Calu3 (cell line): ENCODE measurements at places on chromosomes 2 and 18. TPM values are rescaled to one million over a fixed set of nuclear protein-coding genes. Genes with fewer than 3 reads are reported as not detected.

- no peak for DNase-seq
- no peaks in the 10 kb centered on the region for H3K36me3 ChIP-seq
These were observed 25.4 kb upstream of the TMEM131 start for GRCh38 chr2:98020992-98021713.

ARHGEF33 gene
- 0.34 and 0.71 TPM in 2 replicates for total RNA-seq

- H3K27me3 ChIP-seq: peaks cover 3% of the 10 kb centered on the region
- H3K27ac ChIP-seq: no peak overlapping the region
- peaks cover 11% of the 10 kb centered on the region for H3K4me1 ChIP-seq
- no peak for DNase-seq
These were observed 151.5 kb downstream of the MSH2 start for GRCh38 chr2:47554311-47554905.

GRCh38 chr2:55592130-55592529 is 25.3 kb downstream of the PPP4R3B start:
- H3K27me3 ChIP-seq: no peaks in the 10 kb centered on the region
- H3K4me3 ChIP-seq: no peak overlapping the region
- peaks cover 25% of the 10 kb centered on the region for H3K36me3 ChIP-seq
- no peak for DNase-seq

GRCh38 chr2:217568289-217568971 is 434.4 kb downstream of the TNS1 start:
- peaks cover 25% of the 10 kb centered on the region for H3K27me3 ChIP-seq
- H3K4me1 ChIP-seq: no peaks in the 10 kb centered on the region
- no peak for DNase-seq
- H3K36me3 ChIP-seq: no peaks in the 10 kb centered on the region

- H3K4me3 ChIP-seq: no peak overlapping the region
- no peak for DNase-seq
- no peak overlapping the region for H3K27ac ChIP-seq
- no peaks in the 10 kb centered on the region for H3K4me1 ChIP-seq
- peaks cover 6% of the 10 kb centered on the region for H3K36me3 ChIP-seq
These were observed 77.9 kb upstream of the CD226 start for GRCh38 chr18:70025580-70025979.

GRCh38 chr18:76491776-76492668 is 3.0 kb downstream of the ZNF516 start:
- H3K4me1 ChIP-seq: peaks cover 27% of the 10 kb centered on the region
- DNase-seq: peak; percentile 40
- peak overlapping the region; percentile 91 for H3K27ac ChIP-seq
- H3K4me3 ChIP-seq: peak overlapping the region; percentile 89
- H3K27me3 ChIP-seq: no peaks in the 10 kb centered on the region
- H3K36me3 ChIP-seq: peaks cover 62% of the 10 kb centered on the region

- H3K4me1 ChIP-seq: peaks cover 9% of the 10 kb centered on the region
- no peaks in the 10 kb centered on the region for H3K27me3 ChIP-seq
- H3K36me3 ChIP-seq: no peaks in the 10 kb centered on the region
These were observed 32.4 kb downstream of the FIGN start for GRCh38 chr2:163703386-163703785.

NFATC1 gene
- total RNA-seq: 2.8 and 5.9 TPM in 2 replicates

DNA sequence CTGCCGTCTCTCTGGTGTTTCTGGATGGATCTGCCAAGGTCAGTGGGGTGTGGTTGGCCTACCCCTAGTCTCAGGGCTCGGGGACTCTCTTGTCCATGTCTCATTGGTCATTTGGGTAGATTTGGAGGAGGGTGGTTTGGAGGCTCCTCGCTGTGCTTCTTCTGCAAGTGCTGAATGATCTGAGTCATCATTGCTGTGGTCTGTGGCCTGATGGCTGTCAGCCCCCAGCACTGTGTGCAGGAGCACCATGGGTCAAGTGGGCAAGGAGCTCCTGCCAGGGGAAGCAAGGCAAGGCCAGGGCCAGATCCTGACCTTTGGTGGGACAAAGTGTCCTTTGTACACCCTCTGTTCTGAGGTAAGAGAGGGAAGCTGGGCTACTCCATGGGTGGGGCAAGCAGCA is 221.8 kb downstream of the FHOD3 start:
- no peaks in the 10 kb centered on the region for H3K36me3 ChIP-seq
- no peak overlapping the region for H3K27ac ChIP-seq
- no peak overlapping the region for H3K4me3 ChIP-seq
- H3K27me3 ChIP-seq: peaks cover 39% of the 10 kb centered on the region

C2orf66 gene
- 0.35 and 0.37 TPM in 2 replicates for total RNA-seq

DNA sequence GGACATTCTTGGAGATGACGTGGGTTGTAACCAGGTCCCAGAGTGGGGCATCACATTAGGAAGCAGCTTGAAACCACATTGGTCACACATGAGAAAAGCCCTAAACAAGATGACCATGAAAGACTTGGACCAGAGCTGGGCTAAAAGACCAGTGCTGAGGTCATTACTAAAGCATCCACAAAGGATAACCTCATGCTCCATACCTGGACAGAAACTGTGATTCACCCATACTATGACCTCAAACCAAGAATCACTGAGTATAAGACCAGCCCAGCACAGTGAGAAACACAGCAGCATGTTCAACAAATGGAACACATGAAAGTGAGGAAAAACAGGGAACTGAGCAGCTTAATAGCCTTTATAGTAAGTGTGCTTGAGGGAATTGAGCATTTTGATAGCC is 635.5 kb upstream of the NETO1 start:
- no peaks in the 10 kb centered on the region for H3K27me3 ChIP-seq
- no peak for DNase-seq
- H3K36me3 ChIP-seq: no peaks in the 10 kb centered on the region

ALPI gene
- total RNA-seq: not detected in 2 replicates

XRCC5 gene
- 266 and 313 TPM in 2 replicates for total RNA-seq

DNA sequence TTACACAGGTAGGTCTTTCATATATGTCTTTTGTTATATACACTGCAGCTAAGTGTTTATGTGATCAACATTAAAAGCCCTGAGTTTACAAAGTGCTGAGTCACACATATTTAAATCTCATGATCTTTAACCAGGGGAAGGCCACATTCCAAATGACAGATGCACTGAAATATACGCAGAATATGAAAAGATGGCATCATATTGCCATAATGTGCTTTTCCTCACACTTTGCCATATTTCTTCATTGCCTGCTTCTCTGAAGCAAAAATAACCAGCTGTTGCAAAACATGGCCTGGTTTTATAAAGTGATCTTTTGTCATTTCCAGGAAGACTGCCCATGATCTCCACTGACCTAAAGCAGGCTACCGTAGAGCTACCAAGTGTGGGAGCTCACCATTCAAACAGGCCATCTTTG is 93.5 kb upstream of the MAPRE2 start:
- H3K4me1 ChIP-seq: peaks cover 17% of the 10 kb centered on the region
- peak overlapping the region; percentile 45 for H3K27ac ChIP-seq
- no peak overlapping the region for H3K4me3 ChIP-seq
- H3K27me3 ChIP-seq: no peaks in the 10 kb centered on the region

QPCT gene
- 7.4 and 8.9 TPM in 2 replicates for total RNA-seq

DNA sequence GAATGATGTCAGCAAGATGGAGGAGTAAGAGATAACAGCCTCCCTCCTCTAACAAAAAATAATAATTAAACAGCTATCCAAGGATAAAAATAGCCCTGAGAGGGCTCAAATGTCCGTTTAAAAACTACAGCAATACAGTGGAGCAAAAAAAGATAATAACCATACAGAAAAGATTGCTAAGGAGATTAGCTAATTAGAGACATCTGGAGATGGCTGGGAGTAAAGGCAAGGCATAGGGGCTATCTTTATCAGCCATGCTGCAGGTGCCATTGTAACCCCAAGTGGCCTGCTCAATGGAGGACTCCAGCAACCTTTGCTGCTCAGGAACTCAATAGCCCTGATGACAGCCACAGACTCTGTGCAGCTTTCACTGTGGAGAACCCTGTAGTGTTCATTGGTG is 42.7 kb downstream of the MDH1 start:
- H3K4me3 ChIP-seq: no peak overlapping the region
- no peaks in the 10 kb centered on the region for H3K36me3 ChIP-seq
- H3K27ac ChIP-seq: no peak overlapping the region
- DNase-seq: no peak
- H3K4me1 ChIP-seq: no peaks in the 10 kb centered on the region
- H3K27me3 ChIP-seq: no peaks in the 10 kb centered on the region

DNA sequence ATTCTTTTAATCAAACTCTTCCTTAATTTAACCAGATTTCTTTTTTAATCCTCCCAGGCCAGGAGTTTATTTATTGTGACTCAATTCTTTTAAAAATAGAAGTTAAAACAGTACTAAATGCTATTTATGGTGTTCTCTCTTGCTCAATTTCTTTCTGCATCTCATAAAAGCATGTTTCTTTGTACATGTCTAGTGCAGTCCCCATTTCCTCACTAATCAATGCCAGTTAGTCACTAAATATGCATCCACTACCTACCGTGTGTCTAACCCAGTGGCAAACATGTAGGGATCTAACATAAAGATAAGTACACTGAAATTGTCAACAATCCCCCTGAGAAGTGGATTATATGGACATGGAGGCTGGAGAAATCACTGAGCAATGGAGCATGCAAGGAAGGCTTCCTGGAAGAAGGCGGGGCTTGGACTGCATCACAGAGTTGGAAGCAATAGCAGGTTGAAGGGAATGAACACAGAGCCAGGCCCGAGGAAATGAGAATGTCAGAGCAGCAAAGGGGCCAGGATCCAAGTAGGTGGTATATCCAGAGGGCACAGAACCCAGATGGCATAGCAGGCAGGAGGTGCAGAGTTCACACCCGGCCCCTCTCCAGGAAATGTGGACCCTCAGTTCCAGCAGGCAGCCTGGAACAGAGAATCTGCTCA is 105.3 kb upstream of the FOSL2 start:
- peaks cover 7% of the 10 kb centered on the region for H3K4me1 ChIP-seq
- H3K4me3 ChIP-seq: no peak overlapping the region
- no peak for DNase-seq
- H3K36me3 ChIP-seq: peaks cover 5% of the 10 kb centered on the region
- no peak overlapping the region for H3K27ac ChIP-seq

GRCh38 chr2:176638167-176639015 is 369.1 kb downstream of the MTX2 start:
- H3K27me3 ChIP-seq: no peaks in the 10 kb centered on the region
- H3K4me1 ChIP-seq: no peaks in the 10 kb centered on the region
- H3K4me3 ChIP-seq: peak overlapping the region; percentile 78
- peaks cover 16% of the 10 kb centered on the region for H3K36me3 ChIP-seq
- peak overlapping the region; percentile 47 for H3K27ac ChIP-seq
- DNase-seq: peak; percentile 87

APCDD1 gene
- total RNA-seq: 0.51 TPM in 1 of 2 replicates, not detected in the other

DNA sequence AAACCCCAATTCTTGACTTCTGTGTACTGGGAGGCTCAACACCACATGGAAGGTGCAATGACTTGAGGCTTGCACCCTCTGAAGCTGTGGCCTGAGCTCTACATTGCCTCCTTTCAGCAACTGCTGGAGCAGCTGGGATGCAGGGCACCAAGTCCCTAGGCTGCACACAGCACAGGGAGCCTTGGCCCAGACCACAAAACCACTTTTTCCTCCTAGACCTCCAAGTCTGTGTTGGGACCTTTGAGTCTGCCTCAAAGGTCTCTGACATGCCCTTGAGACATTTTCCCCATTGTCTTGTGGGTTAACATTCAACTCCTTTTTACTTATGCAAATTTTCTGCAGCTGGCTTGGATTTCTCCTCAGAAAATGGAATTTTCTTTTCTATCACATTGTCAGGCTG is 62.6 kb upstream of the KCNE4 start:
- H3K36me3 ChIP-seq: no peaks in the 10 kb centered on the region
- H3K4me3 ChIP-seq: no peak overlapping the region
- no peak for DNase-seq
- no peaks in the 10 kb centered on the region for H3K27me3 ChIP-seq
- H3K27ac ChIP-seq: no peak overlapping the region

DNA sequence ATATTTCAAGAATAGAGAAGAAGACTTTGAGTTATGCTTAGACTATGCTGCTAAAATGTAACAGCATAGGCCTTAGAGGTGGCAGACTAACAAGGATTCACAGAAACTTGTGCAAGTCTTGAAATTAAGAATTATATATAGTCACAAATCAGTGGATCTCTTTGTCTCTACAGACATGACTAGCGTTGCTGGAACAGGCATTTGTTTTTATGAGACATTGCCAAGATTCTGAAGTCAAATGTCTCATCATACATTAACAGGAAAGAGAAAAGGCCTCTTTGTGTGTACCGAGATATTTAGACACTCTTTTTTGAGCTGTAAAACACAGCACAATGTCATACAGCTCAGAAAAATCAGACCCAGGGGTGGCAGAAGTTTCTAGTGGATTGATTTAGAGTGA is 207.1 kb downstream of the TMX3 start:
- DNase-seq: no peak
- no peaks in the 10 kb centered on the region for H3K36me3 ChIP-seq
- H3K27ac ChIP-seq: no peak overlapping the region
- no peaks in the 10 kb centered on the region for H3K4me1 ChIP-seq
- no peak overlapping the region for H3K4me3 ChIP-seq

DNA sequence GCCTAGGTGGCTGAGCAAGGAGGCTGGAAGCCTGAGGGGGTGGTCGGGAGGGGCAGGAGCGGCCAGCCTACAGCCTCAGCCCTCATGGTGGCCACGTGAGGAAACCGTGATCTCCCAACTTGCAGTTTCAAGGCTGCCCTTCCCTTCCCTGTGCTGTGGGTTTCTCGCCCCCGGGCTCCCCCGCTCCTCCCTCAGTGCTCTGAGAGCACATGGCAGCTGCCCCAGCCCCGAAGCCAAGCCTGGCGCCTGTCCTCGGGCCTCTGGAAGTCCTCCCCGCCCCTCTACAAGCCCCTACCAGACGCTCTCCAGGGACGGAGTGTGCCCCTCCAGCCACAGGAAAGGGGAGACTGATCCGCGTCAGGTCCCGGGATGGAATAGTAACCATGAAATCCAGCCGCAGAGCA is 586 bp upstream of the ANKRD23 start:
- H3K36me3 ChIP-seq: peaks cover 17% of the 10 kb centered on the region
- H3K27ac ChIP-seq: no peak overlapping the region
- DNase-seq: no peak

KIF5C gene
- 0.87 and 2.9 TPM in 2 replicates for total RNA-seq

DNA sequence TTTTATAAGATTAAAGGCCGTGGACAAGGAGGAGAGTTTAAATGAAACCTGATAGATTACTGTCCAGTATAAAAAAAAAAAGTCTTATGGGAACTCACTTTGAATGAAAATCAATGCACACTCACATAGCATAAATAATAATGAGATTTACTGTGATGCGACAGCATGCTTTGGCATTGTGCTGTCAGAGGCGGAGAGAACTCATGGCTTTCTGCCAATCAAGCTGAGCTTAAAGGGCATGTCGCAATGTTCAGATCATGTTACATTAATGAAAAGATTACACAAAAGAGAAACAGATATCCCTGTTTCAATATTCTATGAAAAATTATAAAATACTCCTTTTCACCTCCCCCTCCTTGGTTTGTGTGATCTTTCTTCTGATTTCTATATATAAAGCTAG is 310.8 kb downstream of the ERBB4 start:
- no peak overlapping the region for H3K4me3 ChIP-seq
- H3K36me3 ChIP-seq: no peaks in the 10 kb centered on the region
- H3K4me1 ChIP-seq: peaks cover 9% of the 10 kb centered on the region
- peak overlapping the region; percentile 34 for H3K27ac ChIP-seq
- peak; percentile 67 for DNase-seq
- H3K27me3 ChIP-seq: no peaks in the 10 kb centered on the region

DNA sequence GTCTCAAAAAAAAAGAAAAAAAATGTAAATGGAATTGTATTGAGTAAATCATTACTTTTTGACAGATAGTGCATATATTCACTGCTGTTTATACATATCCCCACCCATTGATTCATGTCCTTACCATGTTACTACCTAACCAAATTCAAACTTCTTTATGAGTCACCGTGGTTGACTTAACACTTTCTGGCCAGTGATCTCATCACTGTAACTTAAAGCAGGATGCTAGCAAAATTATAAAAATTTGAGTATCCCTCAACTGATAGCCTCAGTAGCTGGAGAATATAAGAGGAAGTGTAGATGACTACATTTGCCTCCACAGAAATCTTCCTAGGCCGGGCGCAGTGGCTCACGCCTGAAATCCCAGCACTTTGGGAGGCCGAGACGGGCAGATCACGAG is 13.4 kb downstream of the CNOT9 start:
- peaks cover 57% of the 10 kb centered on the region for H3K36me3 ChIP-seq
- no peak overlapping the region for H3K27ac ChIP-seq
